ENCODE measurements at places on chromosomes 1 and 21.

DNA sequence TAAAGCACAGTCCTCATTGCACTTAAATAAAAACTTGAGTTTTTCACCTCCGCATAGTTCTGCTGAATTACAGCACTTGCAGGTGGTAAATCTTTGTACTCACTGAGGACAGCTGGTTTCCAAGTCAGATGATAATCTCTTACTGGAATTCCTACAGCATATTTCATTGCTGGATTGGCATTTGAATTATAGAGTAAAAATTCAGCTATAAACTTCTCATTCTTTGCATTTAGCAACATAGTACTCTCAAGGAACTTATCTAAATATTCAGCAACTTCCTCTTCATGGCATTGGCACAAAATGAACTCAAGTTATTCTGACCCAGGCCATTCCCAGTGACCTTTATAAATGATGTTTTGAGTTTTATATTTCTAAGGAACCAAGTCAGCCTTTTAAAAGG, 23.4 kb downstream of the GORAB start:
- DNase-seq = no peak

- DNase-seq = no peak
Observed at GRCh38 chr1:113899111-113899510, 5.5 kb downstream of the AP4B1 start.

DNA sequence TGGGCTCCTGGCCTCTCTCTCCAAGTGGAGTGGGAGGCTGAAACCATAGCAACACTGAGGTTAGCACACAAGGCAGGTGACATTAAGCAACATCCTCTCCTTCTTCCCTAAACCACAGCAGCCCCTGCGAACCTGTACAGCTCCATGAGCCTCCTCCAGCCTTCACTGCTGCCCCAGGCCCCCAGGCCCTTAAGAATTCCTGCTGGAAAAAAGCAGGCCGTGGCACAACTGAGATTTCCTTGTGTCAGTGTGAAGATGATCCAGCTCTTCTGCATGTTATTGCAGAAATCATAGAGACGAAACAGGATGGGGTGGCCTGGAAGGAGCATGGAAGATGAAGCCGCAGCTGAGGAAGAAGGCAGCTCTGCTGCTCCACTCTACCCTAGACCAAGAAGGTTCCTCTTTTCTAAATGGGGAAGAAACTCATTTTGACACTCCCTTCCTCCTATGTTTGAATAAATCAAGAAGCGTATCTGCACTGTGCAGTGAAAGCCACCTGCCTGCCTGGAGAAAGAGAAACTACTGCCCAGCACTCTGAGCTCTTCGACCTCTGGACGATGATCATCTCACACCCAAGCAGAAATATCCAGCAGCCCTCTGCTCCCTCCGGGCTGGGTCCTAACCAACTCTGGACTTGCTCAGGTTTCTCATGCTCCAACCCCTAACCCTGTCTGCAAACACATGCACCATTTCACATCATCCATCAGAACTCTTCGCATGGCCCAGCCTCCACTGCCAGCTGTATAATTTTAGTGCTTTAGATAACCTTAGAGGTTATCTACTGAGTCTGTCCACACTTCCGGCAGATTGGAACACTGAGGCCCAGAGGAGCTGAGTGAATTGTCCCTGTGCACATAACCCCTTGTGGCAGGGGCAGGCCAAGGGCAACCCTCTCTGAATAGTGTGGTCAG, 20.7 kb downstream of the SH3BP5L start:
- no peak for DNase-seq

- no peak for DNase-seq
Observed at GRCh38 chr1:78236716-78237115, 190.9 kb downstream of the GIPC2 start.

DNA sequence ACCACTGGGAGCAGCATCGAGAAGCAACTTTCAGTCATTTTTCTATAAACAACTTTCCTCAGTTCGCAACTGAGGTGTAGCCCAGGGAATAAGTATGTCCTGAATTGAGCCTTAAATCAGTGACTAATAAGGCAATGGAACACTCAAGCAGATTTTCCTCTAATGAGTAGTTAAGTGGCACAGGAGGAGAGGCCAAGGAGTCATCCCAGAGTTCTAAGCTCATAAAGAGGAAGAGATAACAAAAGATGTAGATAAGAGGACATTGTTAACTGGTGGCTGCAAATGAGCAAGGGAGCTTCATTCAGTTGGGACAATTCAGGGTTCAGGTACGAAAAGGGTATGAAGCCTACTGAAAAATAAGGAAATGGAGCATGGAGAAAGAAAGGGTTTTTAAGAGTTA, 64.5 kb downstream of the LRRC40 start:
- DNase-seq = no peak

- DNase-seq = no peak
Observed at GRCh38 chr21:43634618-43635017, 24.7 kb downstream of the HSF2BP start.

- no peak for DNase-seq
Observed at GRCh38 chr21:14875704-14876523, 188.9 kb downstream of the NRIP1 start.

- no peak for DNase-seq
Observed at GRCh38 chr1:150535511-150536287, 13.5 kb upstream of the ADAMTSL4 start.

DNA sequence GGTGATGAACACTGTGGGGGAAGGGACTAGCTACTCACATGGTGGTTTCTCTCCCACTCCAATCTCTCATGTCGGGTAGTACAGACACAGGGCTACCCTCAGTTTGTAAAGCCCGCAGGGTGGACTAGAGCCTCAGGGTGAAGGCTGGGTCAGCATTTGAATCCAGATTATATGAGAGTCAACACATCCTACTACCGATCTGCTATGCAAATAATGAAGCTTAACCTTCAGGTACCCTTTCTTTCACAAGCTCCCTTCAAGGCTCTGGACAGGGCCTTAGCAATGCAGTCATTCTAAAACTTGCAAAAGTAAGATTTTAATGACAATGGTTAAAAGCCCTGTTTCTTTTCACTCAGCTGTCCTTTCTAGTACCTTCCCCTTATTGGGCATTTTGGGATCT, 5.5 kb upstream of the ZBED6 start:
- DNase-seq = no peak

GRCh38 chr1:166120281-166120680, 46.5 kb downstream of the FAM78B start:
- no peak for DNase-seq

- no peak for DNase-seq
Observed at GRCh38 chr21:33202464-33203363, 27.0 kb upstream of the IFNAR2 start.
